ENCODE measurements at places on chromosomes 1 and 21.

DNA sequence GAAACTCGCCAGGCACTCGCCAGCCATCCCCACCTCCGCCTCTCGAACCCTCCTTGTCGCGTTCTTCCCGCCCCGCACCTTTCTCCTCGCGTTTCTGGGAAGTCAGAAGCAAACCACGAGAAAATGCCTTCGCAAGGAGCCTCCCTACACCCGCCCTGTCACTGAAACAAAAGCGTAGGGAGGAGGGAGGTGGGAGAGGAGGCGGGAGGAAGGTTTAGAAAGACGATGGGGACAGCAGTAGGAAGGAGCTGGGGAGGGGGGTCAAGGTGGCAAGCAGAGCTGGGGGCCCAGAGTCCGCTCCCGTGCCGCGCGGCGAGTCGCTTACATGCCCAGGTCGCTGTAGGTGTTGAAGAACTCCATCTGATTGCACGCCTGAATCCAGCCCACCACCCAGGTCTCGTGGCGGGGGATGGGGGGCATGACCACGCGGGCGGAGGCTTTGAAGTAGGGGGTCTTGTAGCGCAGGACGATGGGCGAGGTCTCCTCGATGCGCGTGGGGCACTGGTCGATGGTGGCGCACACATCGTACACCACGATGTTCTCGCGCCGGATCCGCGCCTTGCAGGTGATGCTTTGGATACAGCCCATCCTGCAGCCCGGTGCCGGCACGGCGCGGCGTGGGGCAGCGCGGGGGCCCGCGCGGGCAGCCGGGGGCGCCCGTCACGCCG lies 1.0 kb downstream of the FAM78B start:
- DNase-seq = no peak

DNA sequence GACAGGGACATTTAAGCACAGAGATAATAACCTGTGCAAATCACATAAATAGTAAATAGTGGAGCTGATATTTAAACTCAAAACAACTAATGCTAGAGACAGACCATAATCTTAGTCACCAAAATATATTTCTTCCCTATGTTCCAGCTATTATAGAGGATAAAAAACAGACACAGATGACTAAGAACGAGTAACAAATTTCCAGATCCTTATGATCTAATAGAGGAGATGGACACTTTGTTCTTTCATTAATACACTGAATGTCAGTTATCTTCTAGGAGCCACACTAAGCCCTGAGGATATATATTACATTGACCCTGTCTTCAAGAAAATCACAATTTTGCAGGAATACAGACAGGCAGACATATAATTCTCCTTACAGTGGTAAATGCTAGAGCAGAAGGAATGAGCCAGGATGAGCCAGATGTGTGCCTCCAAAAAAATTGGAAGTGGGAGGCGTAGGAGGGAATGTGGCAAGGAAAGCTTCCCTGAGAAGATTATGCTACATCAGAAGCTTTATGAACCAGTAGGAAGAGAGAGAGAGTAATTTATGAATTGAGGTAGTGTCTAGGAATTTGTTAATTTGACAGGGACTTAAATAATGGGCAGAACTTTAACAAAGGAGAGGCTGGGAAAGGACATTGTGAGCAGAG lies 395.4 kb upstream of the BEND5 start:
- no peak for DNase-seq

DNA sequence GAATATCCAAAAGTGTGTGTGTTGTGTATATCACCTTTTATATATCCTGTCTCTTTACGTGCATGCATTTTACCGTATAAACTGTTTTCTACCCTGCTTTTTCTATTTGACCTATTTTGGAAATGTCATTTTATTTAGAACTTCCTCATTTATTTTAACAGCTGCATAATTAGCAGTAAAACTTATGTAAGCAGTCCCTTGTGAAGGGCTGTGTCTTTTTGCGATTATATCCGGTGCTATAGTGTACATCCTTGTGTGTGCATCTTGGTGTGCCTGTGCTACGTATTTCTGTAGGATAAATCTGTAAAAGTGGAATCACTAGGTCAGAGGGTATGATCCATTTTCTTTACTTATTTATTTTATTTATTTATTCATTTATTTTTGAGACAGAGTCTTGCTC lies 7.2 kb downstream of the LGALS8 start:
- DNase-seq = no peak

GRCh38 chr1:38088791-38089190 lies 42.2 kb upstream of the POU3F1 start:
- no peak for DNase-seq

DNA sequence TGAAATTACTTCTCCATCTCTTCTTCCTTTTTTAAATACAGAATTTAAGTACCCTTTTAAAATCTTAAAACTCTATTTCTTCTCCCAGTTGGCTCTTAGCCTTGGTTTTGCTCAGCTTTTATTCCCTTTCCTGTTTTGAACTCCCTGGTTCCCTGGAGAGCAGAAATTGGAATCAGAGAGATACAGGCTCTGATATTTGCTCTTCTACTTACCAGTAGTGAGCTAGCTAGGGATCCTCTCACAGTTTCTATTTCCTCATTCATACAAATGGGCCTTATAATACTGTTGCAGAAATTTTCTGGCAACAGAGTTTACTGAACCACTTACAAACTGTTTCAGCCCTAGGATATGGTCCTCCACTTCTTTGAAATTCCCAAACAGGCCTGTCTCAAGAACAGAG lies 606.3 kb downstream of the NUF2 start:
- DNase-seq = no peak

GRCh38 chr21:46220847-46221246 lies 7.7 kb downstream of the LSS start:
- no peak for DNase-seq

GRCh38 chr1:1240348-1240732 lies 6.2 kb downstream of the C1QTNF12 start:
- no peak for DNase-seq

- DNase-seq = no peak
Measured at GRCh38 chr1:30805304-30806003, 47.9 kb upstream of the LAPTM5 start.

DNA sequence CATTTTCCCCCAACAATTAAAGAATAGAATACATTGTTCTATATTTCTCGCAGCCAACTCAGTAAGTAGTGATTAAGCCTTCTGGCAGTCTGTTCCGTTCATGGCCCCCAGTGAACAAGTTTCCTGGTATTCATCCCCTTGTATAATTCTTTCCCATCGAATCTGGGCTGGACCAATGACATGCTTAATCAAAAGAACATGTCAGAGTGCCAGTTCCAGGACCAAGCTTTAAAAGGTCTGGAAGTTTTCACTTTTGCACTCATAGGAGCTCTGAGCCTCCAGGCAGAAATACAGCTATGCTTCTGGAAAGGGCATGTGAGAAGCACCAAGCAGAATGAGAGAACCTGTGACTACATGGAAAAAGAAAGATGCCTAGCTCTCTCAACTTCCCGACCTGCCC lies 22.5 kb upstream of the DPYD start:
- peak; percentile 24 for DNase-seq

- DNase-seq = no peak
Measured at GRCh38 chr1:208631092-208631491, 386.9 kb upstream of the PLXNA2 start.

DNA sequence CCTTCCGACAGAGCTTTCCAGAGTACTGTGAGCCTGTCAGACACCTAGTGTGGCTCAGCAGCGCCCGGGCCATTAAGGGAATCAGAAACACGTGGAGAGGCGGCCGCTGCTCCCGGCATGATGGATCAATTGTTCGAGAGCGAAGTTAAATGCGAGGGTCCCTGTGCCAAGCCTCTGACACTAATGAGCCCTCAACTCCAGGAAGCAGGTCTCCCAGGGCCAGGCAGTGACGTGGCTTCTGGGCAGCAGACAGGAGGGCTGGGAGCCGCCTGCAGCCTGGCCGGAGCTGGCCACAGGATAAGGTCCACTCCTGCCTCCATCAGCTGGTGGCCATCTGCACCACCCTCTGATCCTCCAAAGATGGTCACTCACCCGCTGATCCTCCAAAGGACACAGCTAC lies 67.5 kb upstream of the CLDN14 start:
- DNase-seq = no peak

GRCh38 chr1:33361532-33362235 lies 40.8 kb upstream of the A3GALT2 start:
- no peak for DNase-seq

- no peak for DNase-seq
Measured at GRCh38 chr1:182649041-182649440, 35.3 kb downstream of the RGS8 start.

DNA sequence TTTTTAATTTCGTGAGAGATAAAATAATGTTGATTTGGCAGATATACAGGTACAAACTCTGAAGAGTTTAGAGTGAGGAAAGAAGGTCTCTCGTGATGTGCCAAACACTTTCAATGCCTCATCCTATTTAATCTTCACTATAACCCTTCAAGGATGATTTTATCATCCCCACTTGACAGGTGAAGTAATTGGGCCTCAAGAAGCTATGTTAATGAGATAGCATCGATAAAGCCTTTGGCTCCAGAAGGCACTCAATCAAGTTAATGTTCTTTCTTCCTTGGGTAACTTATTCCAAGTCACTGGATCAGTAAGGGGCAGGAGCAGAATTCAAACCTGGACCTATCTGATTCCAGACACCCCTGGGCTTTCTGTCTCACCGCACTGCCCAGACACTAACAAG lies 7.2 kb downstream of the LMOD1 start:
- no peak for DNase-seq

GRCh38 chr1:34918977-34919561 lies 10.4 kb downstream of the DLGAP3 start:
- DNase-seq = no peak

DNA sequence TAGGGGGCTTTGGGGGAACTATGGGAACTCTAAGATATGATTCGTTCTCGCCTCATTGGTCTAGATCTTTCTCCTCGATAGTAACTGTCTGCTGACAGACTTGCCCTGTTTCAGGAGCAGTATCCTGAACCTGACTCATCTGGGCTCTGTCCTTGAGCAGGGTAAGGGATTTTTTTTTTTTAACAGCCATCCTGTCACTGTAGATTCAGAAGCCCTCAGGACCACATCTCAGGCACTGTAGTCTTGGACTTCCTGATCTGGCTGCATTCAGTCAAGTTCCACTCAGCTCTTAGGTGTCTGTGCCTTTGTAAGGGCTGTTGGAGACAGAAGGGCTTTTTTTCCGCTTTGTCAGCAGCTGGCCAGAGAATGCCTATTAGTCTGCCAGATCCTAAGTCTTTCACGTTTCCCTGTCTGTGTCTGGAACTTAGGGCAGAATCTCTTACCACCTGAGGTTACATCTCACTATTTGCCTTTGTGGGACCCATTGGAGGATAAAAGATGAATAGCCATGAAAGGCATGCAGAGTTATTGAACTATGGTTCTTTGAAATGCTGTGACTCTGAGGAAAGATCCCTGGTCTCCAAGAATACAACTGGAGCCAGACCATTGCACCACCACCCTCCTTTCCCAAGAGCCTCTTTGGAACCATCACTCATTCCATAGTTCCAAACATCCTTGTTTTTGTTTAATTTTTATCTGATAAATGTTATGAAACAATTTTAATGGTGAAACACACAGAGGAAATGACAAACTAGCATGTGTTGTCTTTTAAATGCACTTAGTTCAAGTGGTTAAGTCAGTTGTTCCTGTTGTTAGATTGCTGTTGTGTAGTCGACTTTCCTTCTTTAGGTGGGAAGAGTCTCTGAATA lies 49.7 kb upstream of the MACF1 start:
- peak; percentile 49 for DNase-seq

DNA sequence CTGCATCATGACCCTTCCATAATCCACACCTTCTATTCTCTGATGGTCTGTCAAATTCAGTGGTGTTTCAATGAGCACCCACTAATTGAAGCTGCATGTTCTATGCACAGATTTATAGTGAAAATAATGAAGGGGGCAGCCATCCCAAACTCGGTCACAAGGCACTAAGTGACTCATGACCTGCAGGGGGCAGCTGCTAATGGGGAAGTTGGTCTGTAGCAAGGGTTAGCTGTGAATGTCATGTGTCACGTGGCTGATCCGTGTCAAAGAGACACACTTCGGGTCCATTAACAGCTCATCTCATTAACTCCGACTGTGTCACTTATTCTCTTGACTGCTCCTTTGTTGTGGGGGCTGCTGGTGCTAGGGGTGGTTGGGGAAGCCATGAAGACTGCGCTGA lies 306.6 kb downstream of the PCP4 start:
- no peak for DNase-seq

GRCh38 chr21:39730418-39731157 lies 14.4 kb upstream of the IGSF5 start:
- no peak for DNase-seq

DNA sequence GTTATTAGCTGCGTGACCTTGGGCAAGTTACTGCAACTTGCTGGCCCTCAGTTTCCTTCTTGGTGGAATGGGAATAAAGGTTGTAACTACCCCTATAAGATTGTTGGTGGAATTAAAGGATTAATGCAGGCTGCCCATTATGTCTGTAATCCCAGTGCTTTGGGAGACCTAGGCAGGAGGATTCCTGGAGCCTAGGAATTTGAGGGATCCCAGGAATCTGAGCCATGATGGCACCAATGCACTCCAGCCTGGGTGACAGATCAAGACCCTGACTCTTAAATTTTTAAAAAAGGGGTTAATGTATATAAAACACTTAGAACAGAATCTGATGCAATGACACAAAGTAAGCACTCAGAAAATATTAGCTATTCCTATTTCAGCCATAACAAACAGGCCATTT lies 67.3 kb downstream of the PTGER3 start:
- DNase-seq = no peak

- no peak for DNase-seq
Measured at GRCh38 chr1:73907051-73907450, 290.9 kb downstream of the LRRIQ3 start.

DNA sequence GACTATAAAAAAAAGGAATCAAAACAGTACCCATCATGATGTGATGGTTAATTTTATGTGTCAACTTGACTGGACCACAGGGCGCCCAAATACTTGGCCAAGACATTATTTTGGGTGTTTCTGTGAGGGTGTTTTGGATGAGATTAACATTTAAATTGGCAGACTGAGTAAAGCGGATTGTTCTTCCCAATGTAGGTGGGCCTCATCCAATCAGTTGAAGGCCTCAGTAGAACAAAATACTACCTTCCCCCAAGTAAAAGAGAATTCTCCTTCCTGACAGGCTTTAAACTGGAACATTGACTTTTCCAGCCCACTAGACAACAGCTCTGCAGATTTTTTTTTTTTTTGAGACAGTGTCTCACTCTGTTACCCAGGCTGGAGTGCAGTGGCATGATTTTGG lies 10.7 kb downstream of the RAB29 start:
- no peak for DNase-seq

GRCh38 chr21:28086861-28087581 lies 905.7 kb downstream of the LTN1 start:
- DNase-seq = no peak

DNA sequence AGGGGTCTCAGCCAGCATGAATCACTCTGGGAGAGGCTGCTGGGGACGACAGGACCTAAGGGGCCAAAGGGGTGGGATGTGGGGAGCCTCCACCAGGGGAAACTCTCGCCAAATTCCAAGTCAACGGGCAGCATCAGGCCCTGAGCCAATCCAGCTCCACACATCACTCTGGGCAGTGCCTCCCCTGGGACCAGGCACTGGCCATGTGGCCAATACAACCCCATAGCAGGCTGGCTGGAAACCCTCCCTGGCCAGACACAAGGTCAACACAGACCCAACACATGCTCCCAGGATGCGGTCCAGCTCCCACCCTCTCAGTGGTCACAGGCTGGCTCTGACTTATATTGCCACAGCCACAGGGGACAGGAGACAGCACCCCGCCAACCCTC lies 60.0 kb downstream of the MEGF6 start:
- DNase-seq = peak; percentile 55

- no peak for DNase-seq
Measured at GRCh38 chr1:8520483-8520966, 202.6 kb downstream of the SLC45A1 start.
